ENCODE measurements at places on chromosomes 6 and 20. TPM values are rescaled to one million over a fixed set of nuclear protein-coding genes. Genes with fewer than 3 reads are reported as not detected.

Gene LHFPL5
- not detected for total RNA-seq

DNA sequence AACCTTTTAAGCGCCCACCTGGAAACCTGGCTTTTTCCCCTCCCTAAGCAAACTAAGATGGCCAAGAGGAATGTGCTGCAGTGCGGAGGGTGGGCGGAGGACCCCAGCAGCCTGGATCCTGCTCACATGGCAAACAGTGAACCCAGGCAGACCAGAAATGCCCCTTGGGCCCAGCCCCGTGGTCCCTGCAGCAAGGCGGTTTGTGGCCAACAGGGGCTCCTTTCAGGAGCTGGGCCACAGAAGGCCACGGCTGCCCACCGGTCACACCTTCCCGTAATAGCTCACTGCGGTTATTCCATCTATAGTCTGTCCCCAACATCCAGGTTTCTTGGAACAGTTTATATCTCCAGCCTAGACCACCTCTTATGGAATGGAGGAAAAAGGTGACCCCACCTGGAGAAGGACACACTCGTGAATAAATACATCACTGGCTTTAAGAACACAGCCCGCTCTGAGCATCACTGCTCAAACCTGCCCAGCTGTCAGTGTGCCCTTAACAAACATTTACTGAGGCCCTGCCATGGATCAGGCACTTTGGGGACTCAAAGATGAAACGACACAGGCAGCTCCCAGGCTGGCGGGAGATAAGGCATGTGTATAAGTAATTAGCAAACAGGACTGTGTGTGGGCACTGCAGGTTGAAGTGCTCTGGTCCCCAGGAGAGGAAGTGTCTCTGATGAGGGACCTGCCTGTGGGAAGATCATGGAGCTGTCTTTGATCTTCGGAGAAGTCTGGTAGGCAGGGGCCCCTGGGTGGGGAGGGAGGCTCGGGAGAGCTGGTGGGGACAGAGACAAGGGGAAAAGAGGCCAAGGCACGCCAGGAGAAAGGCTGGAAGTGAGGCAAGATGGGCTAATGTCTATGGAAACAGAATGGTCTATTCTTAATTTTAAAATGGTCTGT lies 3.2 kb upstream of the TUBB1 start:
- DNase-seq = no peak

DNA sequence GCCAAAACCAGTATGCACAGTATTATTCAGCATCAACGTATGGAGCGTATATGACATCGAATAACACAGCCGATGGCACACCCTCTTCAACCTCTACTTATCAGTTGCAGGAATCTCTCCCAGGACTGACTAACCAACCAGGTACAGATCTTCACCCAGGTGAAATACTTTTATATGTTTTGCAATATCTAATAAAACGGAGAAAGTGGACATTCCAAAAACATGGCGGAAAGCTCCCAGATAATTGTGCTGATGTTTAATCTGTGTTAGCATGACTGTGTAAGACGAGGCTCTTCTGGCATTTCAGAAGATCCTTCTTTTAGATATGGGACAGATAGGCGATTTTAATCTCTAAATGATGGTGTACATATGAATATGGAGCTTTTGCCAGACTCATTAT lies 227.4 kb downstream of the EYA4 start:
- no peak for DNase-seq

GRCh38 chr20:37562695-37563480 lies 35.2 kb upstream of the BLCAP start:
- no peak for DNase-seq

DNA sequence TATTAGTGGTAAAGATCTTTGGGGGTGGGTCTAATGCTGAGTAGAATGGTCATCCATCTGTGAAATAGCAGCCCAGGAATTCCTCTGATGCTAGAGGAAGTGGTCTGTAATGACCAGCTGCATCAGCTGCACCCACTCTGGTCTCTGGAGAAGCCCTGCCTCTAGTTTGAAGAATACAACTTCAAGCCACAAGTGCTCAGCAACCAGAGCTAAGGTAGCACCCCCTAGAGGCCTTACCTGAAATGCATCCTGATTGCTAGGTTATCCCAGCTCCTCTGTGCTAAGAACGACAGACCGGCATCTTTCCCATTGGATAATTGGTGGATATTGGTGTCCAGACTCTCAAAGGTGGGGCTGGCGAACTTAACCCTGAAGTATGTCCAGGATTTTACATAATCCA lies 58.2 kb downstream of the DNAH8 start:
- no peak for DNase-seq

DNA sequence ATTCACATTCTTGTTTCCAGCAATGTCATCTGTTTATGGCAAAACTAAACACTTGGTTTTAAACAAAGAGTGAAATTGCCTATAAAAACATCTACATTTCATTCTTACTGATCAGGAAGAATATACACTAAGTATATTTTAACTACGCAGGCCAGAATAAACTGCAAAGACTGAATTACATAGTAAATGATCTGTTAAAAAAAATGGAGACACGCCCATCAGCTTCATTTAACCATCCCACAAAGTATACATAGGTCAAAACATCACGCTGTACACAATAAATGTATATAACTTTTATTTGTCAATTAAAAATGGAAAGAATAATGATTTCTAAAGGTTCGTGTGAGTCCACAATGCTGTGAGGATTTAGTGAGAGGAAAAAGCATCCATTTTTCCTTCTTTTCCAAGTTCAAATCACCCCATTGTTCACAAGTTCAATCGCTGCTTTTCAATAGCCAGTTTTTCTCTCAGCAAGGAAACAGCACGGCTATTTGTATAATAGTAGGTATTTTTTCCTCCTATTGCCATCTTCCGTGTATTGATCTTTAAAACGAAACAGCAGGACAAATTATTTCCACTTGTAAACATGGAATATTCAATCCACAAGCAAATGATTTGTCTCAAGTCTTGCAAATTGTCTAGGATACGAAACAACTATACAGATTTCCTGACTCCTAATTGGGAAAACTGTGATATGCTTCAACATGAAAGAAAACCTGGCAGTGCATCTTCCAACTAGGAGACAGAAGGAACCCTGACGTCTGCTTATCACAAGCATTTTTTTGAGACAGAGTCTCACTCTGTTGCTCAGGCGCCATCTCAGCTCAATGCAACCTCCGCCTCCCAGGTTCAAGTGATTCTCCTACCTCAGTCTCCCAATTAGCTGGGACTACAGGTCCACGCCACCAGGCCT lies 10.6 kb downstream of the SFT2D1 start:
- no peak for DNase-seq

- no peak for DNase-seq
These were observed 18.1 kb upstream of the SFT2D1 start for GRCh38 chr6:166360243-166361076.

Gene SMOC2
- 0.14 TPM for total RNA-seq

- DNase-seq = no peak
These were observed 509 bp upstream of the TPD52L2 start for GRCh38 chr20:63864545-63864977.

Gene DEFB132
- total RNA-seq = not detected

GRCh38 chr6:162710419-162710818 lies 17.1 kb downstream of the PRKN start:
- no peak for DNase-seq

Gene MBOAT1
- total RNA-seq = 12.0 TPM

GRCh38 chr6:43355862-43356590 lies 13.4 kb downstream of the ZNF318 start:
- no peak for DNase-seq

Gene DCDC2
- not detected for total RNA-seq

GRCh38 chr20:3753501-3754275 lies 13.9 kb downstream of the ADISSP start:
- no peak for DNase-seq

- DNase-seq = no peak
These were observed 230.0 kb upstream of the BTBD3 start for GRCh38 chr20:11687546-11688292.

DNA sequence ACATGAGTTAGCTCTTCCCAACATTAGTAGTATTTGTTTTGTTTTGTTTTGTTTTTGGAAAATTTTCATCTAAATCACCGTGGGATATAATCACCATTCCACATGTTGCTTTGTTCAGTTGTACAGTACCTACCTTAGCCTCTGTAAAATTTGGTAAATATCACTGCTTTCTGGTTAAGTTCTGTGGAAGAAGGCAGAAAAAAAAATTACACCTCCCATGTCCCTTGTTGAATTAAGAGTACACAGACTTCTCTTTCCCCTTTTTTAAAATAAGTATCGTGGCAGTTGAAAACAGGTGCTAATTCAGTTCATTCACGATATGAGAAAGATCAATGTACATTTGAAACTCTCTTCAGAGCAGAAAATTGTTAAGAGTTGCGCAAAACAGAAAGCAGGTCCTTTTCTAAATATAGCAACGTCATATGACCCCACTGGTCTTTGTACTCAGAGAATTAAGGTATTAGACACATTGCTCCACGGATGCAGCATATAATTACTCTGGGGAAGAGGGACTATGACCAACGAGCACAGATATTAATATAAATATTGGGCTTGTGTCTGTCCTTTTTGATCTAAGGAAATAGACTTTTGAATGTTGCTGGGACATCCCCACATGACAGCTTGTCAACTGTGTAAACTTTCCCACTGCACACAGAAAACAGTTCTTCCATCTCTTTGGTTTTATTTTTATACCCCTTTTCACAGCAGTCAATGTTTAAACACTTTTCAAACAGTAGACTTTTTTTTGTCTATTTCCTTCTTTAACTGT lies 58.6 kb upstream of the ZNF217 start:
- DNase-seq = no peak

DNA sequence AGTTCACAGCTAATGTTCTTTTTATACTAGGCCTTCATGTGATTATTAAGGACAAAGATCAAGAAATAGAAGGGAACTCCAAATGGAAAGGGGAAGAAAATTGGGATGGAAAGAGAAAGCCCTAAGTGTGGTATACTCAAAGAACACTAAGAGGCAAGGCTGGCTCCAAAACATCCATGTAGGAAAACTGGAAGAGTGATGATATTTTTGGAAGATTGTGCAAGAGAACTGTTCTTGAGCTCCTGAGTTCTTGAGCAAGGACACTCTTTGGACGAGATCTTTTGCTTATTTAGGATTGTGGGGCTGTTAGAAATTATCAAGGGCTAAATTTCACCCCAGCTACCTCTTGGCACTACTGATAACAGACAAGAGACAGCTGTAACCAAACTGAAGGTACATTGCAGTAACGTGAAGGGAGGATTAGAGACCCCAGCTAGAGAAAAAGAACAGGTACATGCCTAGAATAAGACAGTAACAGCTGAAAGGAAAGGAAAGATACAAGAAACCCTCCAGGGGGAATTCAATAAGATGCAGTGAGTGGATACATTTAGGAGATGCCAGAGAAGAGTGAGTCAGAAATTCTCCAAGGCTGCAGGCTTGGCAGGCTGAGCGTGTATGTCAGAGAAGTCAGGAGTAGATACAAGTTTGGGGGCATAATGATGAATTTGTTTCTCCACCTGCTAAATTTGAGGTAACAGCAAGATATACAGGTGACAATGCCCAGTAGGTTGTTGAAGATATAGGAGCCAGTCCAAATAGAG lies 69.7 kb downstream of the CBLN4 start:
- no peak for DNase-seq

GRCh38 chr6:113625850-113626249 lies 231.3 kb upstream of the MARCKS start:
- no peak for DNase-seq

Gene RIPPLY2
- total RNA-seq = 0.66 TPM

DNA sequence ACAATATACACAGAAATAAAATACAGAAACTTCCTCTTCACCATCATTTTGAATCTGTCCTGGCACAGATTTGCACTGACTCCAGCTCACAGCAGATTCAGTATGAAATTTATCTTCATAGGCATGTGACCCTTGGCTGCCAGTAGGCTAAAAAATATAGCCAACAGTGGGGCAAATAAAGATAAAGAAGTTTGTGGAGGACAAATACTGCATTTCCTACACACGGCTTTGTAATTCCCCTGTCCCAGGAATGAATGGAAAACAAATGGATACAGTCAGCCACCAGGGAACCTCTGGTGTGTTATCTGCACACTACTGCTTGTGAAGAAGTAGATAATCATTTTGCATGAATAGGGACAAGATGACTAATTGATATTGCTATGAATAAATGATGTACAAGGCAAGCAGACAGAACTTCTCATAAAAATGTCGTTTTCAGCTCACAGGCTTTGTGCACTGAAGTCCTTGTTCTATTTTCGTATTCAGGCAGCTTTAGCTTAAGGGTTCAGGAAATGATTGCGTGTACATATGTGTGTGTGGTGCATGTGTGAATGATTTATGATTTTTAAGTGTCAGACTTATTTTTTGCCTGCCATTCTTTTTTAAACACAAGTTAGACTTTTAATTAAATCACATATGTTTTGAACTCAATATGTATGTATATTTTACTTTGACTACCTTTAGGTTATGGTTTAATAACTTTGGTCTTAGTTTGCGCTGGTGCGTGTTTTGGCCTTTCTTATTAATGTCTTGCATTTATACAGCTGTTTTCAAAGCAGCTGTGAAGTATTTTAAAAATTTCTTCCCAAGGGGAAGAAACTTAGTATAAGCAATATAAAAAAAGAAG lies 543.8 kb upstream of the JAG1 start:
- DNase-seq = no peak

- DNase-seq = no peak
These were observed 43.9 kb downstream of the PLCB4 start for GRCh38 chr20:9112541-9113515.

Gene CCR6
- not detected for total RNA-seq

DNA sequence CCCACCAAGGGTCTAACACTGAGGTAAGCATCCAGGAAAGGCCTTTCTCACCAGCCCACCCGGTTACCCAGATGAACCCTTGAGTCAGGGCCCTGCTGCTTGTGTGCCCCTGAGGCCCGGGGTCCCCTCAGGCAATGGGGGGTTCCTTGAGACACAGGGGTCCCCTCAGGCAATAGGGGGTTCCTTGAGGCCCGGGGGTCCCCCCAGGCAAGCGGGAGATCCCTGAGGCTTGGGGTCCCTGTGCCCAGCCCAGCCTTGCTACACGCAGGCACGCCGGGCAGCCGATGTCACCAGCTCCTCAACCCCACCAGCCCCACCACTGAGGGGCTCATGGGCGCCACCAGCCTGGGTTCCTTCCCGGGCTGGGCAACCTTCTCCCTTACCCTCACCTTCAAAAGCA lies 247.2 kb downstream of the TTLL2 start:
- DNase-seq = no peak

DNA sequence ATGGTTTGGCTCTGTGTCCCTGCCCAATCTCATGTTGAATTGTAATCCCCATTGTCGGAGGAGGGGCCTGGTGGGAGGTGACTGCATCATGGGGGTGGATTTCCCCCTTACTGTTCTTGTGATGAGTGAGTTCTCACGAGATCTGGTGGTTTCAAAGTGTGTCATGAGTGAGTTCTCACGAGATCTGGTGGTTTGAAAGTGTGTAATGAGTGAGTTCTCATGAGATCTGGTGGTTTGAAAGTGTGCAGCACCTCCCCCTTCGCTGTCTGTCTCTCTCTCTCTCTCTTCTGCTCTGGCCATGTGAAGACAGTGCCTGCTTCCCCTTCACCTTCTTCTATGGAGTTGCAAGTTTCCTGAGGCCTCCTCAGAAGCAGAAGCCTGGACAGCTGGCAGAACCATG lies 87.6 kb downstream of the MYLK4 start:
- no peak for DNase-seq

Gene DCBLD1
- total RNA-seq = 10.1 TPM
